ENCODE measurements at places on chromosomes 16 and 17.

DNA sequence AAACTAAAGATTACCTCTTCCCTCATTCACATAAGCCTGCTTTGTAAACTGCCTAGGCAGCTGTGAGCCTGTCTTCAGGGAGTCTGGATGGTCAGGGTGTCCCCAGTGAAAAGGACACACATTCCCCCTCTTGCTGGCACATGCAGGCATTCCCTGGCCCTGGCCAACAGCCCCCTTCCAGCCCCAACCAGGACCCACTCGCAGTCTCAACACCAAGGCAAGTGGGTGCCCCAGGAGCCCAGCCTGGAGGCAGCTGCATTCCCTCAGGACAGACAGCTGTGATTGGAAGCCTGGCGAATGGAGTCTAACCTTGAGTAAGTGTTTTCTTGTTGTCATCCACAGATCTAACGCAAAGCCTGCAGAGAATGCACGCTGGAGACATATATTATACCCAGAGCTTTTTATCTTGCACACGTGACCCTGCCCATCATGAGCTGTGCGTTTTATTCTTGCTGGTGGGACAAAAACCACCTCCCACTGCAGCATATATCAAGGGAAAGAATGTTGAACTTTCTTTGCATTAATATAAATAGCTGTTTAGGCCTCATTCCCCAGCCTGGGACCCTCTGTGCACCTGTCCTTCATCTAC is 95.0 kb upstream of the LHX1 start:
- DNase-seq: no peak

GRCh38 chr17:60039114-60039846 is 39.4 kb downstream of the HEATR6 start:
- DNase-seq: no peak

GRCh38 chr16:57411362-57411976 is 6.9 kb downstream of the CCL17 start:
- DNase-seq: no peak

DNA sequence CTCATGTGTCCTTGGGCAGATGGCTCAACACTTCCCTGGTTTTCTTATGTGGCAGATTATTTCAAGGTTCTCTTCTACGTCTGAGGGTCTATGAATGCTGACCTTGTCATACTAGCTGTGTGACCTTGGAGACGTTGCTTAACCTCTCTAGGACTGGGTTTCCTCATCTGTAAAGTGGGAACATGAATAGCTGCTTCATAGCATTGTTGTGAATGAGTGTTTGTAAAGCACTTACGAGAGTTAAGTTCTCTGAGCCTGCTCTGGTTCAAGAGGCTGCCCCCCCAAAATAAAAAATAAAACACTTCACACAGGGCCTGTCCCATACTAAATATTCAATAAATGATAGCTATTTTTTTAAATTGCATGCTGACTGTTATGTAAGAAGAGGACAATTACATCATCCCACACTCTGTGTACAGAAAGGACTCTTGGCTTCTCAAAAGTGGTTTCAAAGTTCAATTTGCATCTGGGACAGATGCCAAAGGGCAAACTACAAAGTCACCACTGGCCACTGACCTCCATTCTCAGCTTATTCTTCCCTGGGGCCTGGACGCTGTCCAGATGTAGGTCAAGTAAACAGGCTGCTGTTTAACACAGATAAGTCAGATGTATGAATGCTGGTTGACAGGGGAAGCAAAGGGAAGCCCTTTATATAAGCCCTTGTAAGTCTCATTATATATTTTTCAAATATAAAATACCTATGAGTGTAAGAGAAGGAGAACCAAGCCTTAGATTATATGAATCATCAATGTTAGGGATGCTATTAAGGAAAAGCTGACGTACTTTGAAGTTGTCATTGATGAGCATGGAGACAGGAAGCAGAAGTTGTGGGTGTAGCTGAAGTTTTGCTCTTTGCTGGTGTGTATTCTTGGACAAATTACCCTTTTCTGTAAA is 15.4 kb upstream of the NDEL1 start:
- DNase-seq: no peak

GRCh38 chr17:62663304-62663703 is 35.8 kb downstream of the MRC2 start:
- no peak for DNase-seq

GRCh38 chr16:81266680-81267095 is 28.2 kb downstream of the BCO1 start:
- no peak for DNase-seq

- DNase-seq: no peak
Observed at GRCh38 chr16:72511171-72511570, 339.2 kb upstream of the PMFBP1 start.

GRCh38 chr16:82630688-82631087 is 3.9 kb downstream of the CDH13 start:
- no peak for DNase-seq

- no peak for DNase-seq
Observed at GRCh38 chr16:18013863-18014262, 322.7 kb downstream of the NPIPA8 start.

DNA sequence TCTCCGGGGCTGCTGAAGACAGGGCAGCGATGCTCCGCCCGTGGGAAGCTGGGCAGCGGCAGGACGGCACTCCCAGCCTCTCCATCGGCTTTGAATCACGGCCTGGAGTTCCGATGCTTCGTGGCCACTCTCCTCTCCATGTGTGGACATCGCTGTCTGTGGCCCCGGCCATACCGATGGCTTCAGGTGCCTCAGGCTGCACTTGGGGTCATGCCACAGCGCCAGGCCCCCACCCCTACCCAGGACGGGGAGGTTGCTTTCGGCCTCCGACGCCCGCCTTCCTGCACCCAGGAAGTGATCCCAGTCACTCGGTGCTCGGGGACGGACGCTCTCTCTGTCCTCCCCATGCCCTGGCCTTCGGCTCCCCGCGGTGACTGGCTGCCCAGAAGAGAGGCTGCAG is 180.7 kb downstream of the BANP start:
- no peak for DNase-seq

- no peak for DNase-seq
Observed at GRCh38 chr16:2611499-2611862, 70.8 kb upstream of the KCTD5 start.

GRCh38 chr17:28875848-28876550 is 21.2 kb downstream of the ERAL1 start:
- no peak for DNase-seq

DNA sequence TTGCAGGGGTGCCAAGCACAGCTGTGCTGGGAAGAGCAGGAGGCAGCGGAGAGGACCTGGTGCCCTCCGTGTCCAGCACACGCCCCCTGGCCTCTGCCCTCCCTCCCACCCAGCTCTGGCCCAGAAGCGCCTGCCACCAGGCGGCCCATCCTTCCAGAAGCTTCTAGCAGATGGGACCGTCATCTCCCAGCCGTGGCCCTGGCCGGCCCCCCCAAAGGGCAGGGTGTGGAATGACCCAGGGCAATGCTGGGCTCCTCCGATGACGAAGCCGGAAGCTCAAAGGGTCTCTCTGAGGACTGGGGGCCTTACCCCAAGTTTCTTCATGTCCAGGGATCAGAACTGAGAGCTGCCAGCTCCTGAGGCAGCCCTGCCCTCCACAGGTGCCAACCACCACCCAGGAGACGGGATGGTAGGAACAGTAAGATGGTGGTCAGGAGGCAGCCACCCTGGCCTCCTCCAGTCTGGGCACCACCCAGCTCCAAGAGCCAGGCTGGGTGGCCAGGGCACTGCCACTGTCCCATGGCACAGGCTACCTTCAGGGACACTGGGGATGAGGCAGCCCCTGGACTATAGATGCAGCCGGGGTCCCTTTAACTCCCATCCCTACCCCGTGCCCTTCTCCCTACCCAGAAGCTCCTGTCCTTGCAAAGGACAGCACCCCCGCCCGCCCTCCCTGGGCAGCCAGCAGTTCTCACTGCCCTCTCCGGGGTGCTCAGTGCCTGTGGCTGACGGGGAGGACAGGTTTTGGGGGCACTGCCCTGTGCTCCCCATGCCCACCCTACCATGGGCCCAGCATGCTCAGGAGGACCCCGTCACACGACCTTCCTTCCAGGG is 6.5 kb upstream of the CDH15 start:
- no peak for DNase-seq

DNA sequence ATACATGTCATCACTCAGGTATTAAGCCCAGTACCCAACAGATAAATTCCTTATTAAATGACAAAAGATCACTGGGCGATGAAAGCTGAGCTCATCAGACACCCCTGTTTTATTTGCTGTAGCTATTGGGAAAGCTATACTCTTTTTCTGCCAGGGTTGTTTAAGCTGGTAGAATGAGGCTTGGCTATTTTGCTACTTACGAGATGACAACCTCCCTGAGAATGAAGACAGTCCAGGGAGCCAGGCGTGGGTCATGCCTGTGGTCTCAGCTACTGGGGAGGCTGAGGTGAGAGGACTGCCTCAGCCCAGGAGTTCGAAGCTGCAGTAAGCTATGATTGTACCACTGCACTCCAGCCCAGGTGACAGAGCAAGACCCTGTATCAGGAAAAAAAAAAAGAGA is 4.3 kb upstream of the SH2B1 start:
- no peak for DNase-seq

GRCh38 chr16:19168371-19169081 is 486 bp downstream of the SYT17 start:
- DNase-seq: no peak

- no peak for DNase-seq
Observed at GRCh38 chr16:11296706-11297491, 15.8 kb upstream of the PRM1 start.

GRCh38 chr17:48148854-48149786 is 41.6 kb downstream of the SNX11 start:
- DNase-seq: no peak

- DNase-seq: no peak
Observed at GRCh38 chr16:2284001-2284770, 16.3 kb upstream of the RNPS1 start.

DNA sequence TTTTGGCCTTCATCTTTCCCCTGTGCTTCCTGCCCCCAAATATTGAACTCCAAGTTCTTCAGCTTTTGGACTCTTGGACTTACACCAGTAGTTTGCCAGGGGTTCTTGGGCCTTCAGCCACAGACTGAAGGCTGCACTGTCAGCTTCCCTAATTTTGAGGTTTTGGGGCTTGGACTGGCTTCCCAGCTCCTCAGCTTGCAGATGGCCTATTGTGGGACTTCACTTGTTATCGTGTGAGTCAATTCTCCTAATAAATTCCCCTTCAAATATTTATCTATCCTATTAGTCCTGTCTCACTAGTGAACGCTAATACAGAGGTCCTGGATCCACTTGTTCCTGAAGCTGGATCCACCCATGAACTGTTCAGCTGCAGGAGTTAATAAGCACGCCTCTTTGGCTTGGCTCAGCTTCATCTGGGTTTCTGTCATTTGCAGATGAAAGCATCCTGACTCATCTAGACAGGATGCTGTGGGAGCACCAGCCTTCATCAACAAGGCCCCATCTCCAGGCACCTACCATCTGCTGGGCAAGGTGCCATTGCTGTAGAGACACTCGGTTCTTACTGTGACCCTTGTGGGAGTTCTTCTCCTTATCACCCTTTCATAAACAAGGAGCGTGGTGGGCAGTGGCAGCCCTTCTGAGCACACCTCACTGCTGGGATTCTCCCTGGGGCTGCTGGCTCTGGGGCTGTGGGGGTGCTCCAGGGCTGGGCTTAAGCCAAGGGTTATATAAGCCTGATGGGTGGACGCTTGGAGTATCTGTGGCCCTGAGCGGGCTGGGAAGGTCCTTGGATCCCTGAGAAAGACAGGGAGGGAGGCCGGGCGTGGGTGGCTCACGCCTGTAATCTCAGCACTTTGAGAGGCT is 23.1 kb downstream of the LAT start:
- DNase-seq: no peak

- DNase-seq: no peak
Observed at GRCh38 chr17:74153456-74153810, 50.0 kb upstream of the RPL38 start.

DNA sequence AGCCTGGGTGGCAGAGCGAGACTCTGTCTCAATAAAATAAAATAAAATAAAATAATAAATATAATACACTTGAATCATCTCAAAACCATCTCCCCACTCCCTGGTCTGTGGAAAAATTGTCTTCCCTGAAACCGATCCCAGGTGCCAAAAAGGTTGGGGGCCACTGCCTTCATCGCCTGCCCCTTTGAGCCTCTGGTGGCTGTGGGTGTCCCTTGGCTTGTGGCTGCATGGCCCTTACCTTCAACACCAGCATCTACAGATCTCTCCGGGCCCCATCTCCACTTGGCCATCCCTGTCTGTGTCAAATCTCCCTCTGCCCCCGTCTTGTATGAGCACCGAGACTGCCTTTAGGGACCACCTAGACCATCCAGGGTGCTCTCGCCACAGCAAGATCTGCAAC is 177.3 kb downstream of the SEC14L1 start:
- no peak for DNase-seq

- peak; percentile 48 for DNase-seq
Observed at GRCh38 chr17:67855504-67856324, 30.4 kb downstream of the BPTF start.

DNA sequence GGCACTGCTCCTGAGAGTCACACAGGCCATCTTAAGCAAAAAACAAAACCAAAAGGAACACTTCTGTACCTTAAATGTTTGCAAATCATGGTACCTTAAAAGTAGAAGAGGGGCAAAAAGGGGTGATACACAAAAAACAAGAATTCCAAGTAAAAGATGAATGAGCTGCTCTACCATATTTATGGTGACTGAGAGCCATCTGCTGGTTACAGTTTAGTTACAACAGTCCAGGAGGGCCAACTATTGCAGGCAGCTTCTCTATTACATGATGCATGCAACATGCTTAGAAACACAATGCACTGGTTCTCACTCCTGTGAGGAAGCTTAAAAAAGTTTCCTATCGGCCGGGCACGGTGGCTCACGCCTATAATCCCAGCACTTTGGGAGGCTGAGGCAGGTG is 53.5 kb downstream of the STX8 start:
- peak; percentile 10 for DNase-seq

DNA sequence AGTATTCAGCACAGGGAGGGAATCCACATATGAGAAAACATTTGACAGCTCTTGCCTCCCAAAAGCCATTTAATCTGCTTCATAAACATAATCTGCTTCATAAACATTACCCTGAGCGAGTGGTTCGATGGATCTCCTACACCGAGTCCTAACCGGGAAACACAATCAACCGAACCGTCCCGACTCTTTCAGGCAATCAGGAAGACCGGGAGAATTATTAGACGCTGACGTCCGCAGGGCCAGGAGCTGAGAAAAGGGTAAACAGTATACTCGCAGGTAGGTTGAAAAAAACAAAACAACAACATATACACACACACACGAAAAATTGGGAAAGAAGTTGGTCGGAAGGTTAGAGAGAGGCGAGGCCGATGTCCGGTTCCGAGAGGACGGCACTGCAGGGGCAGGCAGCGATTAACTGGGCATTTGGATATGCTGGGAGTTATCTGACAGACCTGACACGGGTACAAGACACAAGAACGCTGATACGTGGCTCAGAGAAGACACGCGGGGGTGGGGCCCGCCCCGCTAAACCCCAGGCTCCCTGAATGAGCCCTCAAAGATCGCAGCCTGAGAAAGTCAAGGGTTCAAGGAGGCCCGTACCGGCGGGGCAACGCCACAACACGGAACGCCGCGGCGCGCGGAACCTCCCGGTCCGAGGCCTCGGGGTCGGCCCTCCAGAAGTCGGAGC is 585 bp downstream of the AP1G1 start:
- DNase-seq: peak; percentile 4
